ENCODE measurements at places on chromosomes 6 and 20.

DNA sequence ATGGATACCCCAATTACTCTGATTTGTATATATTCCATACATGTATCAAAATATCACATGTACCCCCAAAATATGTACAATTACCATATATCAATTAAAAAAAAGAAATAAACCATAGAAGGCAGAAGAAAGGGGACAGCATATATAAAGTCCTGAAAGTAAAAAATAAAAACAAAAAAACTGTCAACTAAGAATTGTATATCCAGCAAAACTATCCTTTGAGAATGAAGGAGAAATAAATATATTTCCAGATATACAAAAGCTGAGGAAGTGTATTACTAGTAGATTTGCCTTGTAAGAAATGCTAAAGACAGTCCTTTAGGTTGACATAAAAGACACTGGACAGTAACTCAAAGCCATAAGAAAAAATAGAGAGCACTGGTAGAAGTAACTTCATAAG, 9.3 kb upstream of the RIPOR2 start:
- no peak for DNase-seq

GRCh38 chr6:22062807-22063408, 233.9 kb downstream of the PRL start:
- no peak for DNase-seq

GRCh38 chr20:50523552-50524167, 13.5 kb downstream of the PTPN1 start:
- no peak for DNase-seq

DNA sequence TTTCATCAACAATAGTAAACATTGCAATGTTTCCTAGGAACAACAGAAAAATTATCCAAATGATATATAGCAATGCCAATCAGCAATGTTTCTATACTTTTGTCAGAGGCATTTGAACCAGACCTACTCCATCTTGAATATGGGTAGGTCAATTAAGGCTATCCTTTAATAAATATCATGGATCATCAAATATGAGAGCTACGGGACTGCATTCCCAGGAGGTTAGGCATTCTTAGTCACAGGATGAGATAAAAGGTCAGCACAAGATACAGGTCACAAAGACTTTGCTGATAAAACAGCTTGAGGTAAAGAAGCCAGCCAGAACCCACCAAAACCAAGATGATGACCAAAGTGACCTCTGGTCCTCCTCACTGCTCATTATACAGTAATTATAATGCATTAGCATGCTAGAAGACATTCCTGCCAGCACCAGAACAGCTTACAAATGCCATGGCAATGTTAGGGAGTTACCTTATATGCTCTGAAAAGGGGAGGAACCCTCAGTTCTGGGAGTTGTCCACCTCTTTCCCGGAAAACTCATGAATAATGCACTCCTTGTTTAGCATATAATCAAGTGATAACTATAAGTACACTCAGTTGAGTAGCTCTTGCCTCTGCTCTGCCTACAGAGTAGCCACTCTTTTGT, 8.6 kb upstream of the SERPINB6 start:
- DNase-seq, result no peak

- no peak for DNase-seq
Observed at GRCh38 chr6:34771727-34772126, 14.4 kb downstream of the SNRPC start.

All from memory B cell (primary cell).